Endodermal cell (in vitro differentiated cells): ENCODE measurements at places on chromosomes 1 and 21. TPM values are rescaled to one million over a fixed set of nuclear protein-coding genes. Genes with fewer than 3 reads are reported as not detected.

- no peak for DNase-seq
Observed at GRCh38 chr1:167661527-167662426, 31.7 kb downstream of the RCSD1 start.

GRCh38 chr1:235720544-235720943 is 71.0 kb upstream of the GNG4 start:
- DNase-seq: no peak

The LRRC53 gene
- total RNA-seq: not detected in 3 replicates

DNA sequence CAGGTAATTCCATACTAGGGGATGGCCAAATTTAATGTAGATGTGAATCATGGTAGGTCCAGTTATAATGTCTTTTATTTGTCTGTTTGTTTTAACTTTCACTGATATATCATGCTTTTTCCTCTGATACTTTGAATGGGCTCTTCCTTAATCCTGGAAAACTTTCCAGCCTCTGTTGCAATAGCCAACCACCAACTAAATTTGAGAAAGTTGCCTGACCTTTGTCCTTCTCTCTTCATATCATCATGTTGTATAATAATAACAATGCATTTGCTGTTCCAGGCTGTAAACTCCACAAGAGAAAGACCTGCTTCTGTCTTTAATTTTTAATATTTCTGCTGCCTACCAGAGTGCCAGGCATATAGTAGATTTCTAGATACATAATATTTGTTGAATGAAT is 146.1 kb downstream of the HMCN1 start:
- no peak for DNase-seq

DNA sequence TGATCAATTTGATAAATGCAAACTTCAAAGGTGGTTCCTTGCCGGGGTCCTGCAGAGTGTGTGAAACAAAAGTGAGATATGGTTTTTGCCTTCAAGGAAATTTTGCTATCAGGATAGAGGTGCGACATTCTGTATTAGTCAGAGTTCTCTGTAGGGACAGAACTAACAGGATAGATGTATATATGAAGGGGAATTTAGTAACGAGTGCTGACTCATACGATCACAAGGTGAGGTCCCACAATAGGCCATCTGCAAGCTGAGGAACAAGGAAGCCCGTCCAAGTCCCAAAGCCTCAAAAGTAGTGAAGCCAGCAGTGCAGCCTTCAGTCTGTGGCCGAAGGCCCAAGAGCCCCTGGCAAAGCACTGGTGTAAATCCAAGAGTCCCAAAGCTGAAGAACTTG is 157.0 kb downstream of the RYR2 start:
- no peak for DNase-seq

- DNase-seq: no peak
Observed at GRCh38 chr1:179803104-179803503, 60.0 kb downstream of the FAM163A start.

- DNase-seq: no peak
Observed at GRCh38 chr1:99496067-99496466, 149.8 kb upstream of the PALMD start.

GRCh38 chr1:154753426-154753825 is 116.7 kb downstream of the KCNN3 start:
- DNase-seq: no peak

GRCh38 chr1:25572708-25573590 is 29.5 kb downstream of the LDLRAP1 start:
- DNase-seq: peak; percentile 92

DNA sequence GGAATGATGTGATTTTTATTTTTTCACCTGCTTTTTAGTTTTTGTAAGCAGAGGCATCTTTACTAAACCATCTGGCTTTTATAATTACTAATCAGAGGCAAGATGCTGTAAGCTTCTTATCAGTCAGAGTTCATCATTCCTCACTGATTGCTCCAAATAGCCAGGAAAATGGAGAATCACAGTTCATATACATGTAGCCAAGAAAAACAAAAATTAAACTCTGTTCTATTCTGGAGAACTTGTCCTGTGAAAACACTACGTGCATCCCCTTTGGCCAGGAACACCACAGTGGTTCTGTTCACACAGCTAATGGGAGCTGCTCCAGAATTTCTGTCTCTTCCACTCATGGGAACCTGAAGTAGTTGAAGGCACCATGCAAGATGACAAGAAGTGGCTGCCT is 725.5 kb upstream of the CHRM3 start:
- DNase-seq: no peak

GRCh38 chr1:200776949-200777348 is 38.3 kb downstream of the CAMSAP2 start:
- no peak for DNase-seq

GRCh38 chr1:42145764-42146625 is 7.2 kb upstream of the GUCA2B start:
- peak; percentile 35 for DNase-seq

The SRSF4 gene
- 98.5 to 107 TPM (median 107 TPM) in 3 replicates for total RNA-seq

The PRAMEF18 gene
- not detected in 2 replicates for total RNA-seq

The CELA3A gene
- not detected in 2 replicates for total RNA-seq

The SYT6 gene
- total RNA-seq: 0.40 to 1.3 TPM (median 0.67 TPM) in 3 replicates

The KRTAP10-1 gene
- total RNA-seq: 0.32 TPM in 1 of 3 replicates, not detected in the others

The OR2L13 gene
- not detected in 2 replicates for total RNA-seq

The RSBN1 gene
- total RNA-seq: 13.7 and 14.9 TPM in 2 replicates

GRCh38 chr1:45297666-45298356 is 28.9 kb upstream of the HPDL start:
- no peak for DNase-seq

- DNase-seq: peak; percentile 82
Observed at GRCh38 chr1:219812491-219813203, 115.7 kb downstream of the SLC30A10 start.
